Pulmonary artery endothelial cell (primary cell): ENCODE measurements at places on chromosomes 3 and 15. TPM values are rescaled to one million over a fixed set of nuclear protein-coding genes. Genes with fewer than 3 reads are reported as not detected.

The HESX1 gene
- 0.14 and 0.40 TPM in 2 replicates for total RNA-seq

The GOLGA8H gene
- 1.2 and 2.0 TPM in 2 replicates for total RNA-seq

The FAM107A gene
- 3.8 and 9.6 TPM in 2 replicates for total RNA-seq

The HTR3E gene
- not detected in 2 replicates for total RNA-seq

The RCCD1 gene
- total RNA-seq, result 9.5 and 10.7 TPM in 2 replicates

The IQCH gene
- total RNA-seq, result 1.4 and 2.2 TPM in 2 replicates

The CD200R1L gene
- total RNA-seq, result not detected in 2 replicates

The IQCF5 gene
- not detected in 2 replicates for total RNA-seq

The EFCC1 gene
- total RNA-seq, result 0.25 and 0.26 TPM in 2 replicates

The MITF gene
- total RNA-seq, result 1.3 and 3.3 TPM in 2 replicates

The UBP1 gene
- 59.8 and 86.2 TPM in 2 replicates for total RNA-seq

- DNase-seq, result no peak
Observed at GRCh38 chr15:94135486-94136147, 95.7 kb upstream of the MCTP2 start.

DNA sequence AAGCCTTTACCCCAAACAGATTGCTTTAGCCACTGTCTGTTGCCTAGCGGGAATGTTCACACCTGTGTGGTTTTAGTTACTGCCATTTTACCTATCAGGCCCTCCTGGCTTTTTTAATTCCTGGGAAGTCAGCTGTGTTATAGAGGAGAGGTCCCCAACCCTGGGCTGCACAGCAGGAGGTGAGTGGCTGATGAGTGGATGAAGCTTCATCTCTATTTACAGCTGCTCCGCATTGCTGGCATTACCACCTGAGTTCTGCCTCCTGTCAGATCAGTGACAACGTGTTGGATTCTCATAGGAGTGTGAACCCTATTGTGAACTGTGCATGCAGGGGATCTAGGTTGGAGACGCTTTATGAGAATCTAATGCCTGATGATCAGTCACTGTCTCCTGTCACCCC lies 127.0 kb downstream of the MBNL1 start:
- DNase-seq, result no peak

DNA sequence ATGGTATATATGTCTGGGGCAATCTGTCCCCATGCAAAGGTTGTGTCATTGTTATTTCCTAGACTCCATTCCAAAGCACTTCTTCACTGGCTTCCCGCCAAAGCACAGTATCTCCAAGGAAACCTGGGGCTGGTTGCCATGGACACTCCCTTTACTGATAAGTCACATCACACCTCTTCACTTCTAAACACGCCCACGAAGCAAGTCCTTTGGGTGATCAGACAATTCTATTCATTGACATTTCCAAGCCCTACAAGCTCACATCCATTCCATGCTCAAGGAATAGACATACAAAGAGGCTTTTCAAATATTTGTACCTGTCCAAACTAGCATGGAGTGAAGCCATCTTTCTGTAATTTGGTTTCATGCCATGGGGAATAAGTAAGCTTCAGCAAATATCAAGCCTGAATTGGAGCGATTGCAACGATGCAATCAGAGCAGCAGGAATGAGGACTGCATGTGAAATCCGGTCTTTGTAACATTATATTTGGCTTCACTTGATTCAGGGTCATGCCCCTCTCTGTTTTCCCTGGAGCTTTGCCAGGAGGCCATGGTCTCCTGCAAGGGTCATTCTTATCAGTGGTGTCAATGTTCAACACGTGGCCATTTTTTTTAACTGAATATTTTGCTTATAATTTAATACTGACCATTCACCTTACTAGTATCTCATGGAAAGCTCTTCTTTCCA lies 201.6 kb upstream of the TMC3 start:
- peak; percentile 29 for DNase-seq

- no peak for DNase-seq
Observed at GRCh38 chr3:62926494-62926893, 51.3 kb upstream of the CADPS start.

GRCh38 chr15:58999694-59000093 lies 12.2 kb downstream of the RNF111 start:
- DNase-seq, result no peak

DNA sequence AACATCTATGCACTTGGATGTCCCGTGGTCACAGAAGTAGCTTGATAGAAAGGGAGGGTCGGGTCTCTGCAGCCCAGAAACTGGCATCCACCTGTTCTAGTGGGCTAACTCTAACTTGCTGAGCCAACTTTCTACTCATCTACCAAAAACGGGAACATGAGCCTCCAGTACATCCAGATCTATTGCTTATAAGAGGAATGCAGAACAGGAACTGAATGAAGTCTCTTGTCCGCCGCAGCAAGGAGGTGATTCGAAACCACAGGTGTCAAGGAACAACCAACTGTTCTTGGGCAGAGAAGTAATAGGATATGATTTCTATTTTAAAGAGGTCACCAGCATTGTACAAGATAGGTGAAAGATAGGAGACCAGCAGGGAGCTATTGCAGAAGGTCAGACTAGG lies 17.9 kb downstream of the TERC start:
- no peak for DNase-seq

GRCh38 chr3:106768941-106769480 lies 608.2 kb upstream of the CCDC54 start:
- no peak for DNase-seq

- DNase-seq, result no peak
Observed at GRCh38 chr3:53357458-53357857, 10.1 kb upstream of the DCP1A start.

- no peak for DNase-seq
Observed at GRCh38 chr3:195461594-195462307, 18.9 kb upstream of the ACAP2 start.

DNA sequence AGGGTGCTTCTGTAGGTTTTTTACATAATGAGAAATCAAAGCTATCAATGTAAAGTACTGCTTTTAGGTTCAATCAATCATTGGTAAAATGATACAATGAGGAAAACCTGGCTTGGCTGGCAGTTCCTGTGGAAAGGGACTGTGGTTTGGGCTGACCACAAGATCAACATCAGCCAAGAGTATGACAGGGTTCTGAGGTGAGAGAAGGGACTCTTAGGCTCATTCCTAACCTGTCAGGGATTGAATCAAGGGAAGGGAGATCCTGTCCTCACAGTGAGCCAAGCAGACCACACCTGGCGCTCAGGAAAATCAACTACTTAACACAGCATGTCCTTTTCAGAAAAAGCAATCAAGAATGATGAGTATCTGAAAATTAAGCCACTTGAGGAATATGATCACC lies 111.1 kb downstream of the MAGI1 start:
- no peak for DNase-seq
